Stimulated activated CD4-positive, alpha-beta T cell treated with anti-CD3 and anti-CD28 coated beads, Interleukin-12 subunit alpha, Interleukin-12 subunit beta, amount 100 ng/mL, for 4 hours (primary cell): ENCODE measurements at places on chromosomes 3 and 15.

- no peak for DNase-seq
These were observed 3.5 kb downstream of the BCL2A1 start for GRCh38 chr15:79967298-79968182.

DNA sequence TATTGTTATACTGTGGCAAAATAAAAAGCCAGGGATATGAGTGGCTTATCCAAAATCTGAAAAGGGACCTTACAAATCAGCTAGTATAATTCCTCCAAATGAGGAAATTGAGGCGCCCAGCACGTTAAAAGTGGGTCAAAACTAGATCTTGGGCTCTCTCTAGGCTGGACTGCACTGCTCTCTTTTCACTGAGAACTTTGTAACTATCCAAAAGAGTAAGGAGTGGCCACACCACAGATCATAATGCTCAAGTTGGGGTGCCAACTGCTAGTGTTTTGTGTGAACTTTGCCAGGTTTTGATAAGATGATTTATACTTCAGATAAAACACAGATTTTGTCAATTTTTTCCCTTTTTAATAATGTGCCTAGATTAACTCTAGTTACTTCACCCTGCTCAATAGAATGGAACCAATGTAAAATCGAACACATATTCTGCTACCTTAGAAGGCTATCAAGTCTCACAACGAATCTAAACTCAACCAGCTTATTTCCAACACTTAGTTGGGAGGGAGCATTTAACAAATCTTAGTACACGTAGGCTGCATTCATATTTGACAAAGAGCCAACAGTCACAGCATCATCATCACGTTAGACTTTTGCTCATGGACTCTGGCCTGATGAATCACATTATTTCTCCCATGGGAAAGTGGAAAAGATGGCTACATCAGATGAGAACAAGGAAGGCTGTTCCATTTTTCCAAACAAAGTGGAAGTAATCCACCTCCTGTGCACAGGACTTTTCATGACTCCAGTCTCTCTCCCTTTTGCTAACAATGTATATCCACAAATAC, 64.4 kb downstream of the ABI3BP start:
- DNase-seq = no peak

DNA sequence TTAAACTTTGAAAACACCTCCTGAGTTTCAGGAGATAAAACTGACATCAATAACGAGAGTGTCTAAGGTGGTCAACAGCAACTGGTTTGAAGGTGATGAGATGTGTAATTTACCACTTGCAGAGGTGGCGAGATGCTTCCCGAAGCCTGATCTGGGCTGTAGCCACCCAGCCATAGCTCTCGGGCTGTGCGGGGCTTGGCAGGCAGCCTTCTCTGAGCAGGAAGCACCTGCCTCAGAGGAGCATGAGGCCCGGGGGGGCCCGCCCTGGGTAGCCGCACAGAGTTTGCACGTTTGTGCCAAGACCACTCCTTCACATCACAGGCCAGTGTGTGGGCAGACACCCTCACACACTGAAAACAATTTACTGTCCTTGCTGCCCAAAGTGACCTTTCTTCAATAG, 220.3 kb downstream of the CACNA2D3 start:
- DNase-seq = no peak

DNA sequence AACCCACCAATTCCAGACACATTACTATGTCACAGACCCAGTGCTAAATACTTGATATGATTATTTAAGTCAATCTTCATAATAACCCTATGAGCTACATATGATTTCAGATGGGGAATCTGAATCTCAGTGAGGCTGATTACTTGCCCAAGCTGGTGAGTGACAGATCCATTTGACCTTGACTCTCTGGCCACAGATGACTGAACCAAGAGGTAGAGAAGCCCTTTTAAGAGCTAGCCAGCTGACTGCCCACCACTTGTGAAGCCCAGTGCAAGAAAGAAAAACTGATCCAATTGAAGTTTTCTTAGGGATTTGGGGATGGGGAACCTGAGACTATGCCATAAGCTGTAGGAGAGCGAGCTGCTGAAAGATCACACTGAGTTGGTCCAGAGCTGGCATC, 124.7 kb upstream of the SPATA12 start:
- no peak for DNase-seq

DNA sequence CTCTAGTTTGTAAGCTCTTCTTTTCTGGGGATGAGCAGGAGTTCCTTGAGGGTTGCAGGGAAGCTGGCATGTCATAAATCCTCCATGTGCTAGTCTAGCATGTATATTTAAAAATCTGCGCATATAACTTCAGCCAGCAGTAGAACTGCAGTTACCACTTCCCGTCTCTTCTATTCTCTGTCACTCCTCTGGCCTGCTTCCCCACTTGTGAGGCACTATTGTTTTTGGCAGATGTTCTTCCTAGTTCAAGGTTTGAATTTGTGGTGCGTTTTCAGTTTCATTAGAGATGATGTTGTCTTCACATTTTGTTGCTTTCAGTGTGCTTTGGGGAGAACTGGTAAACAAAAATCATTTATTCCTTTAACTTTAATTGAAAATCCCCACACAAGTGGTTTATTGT, 169.1 kb upstream of the ZPLD1 start:
- no peak for DNase-seq

- no peak for DNase-seq
These were observed 7.8 kb upstream of the RFX7 start for GRCh38 chr15:56251315-56252095.

DNA sequence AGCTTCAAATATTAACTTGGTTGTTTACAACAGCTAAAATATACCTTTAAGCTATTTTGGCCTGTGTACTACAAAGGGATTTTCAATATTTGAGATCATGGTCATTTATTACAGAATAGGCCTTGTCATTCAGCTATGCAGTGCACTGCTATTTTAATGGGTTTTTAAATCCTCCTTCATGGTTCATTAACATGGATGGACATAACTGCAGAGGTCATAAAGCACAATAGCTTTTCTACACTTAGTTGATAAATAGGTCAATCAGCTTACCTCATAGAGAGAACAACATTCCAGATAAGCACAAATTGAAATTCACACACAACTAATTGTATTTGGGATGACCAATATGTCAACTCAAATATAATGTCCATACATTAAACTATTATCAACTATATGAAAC, 403.7 kb downstream of the CNTN3 start:
- DNase-seq = no peak

- no peak for DNase-seq
These were observed 54.6 kb upstream of the FURIN start for GRCh38 chr15:90813796-90814190.
